ENCODE measurements at places on chromosomes 1 and 21.

GRCh38 chr1:32714277-32714676 lies 11.7 kb upstream of the SYNC start:
- DNase-seq = no peak

- no peak for DNase-seq
Observed at GRCh38 chr1:40395190-40396175, 22.0 kb downstream of the SMAP2 start.

GRCh38 chr1:92326681-92327080 lies 27.8 kb downstream of the RPAP2 start:
- DNase-seq = no peak

DNA sequence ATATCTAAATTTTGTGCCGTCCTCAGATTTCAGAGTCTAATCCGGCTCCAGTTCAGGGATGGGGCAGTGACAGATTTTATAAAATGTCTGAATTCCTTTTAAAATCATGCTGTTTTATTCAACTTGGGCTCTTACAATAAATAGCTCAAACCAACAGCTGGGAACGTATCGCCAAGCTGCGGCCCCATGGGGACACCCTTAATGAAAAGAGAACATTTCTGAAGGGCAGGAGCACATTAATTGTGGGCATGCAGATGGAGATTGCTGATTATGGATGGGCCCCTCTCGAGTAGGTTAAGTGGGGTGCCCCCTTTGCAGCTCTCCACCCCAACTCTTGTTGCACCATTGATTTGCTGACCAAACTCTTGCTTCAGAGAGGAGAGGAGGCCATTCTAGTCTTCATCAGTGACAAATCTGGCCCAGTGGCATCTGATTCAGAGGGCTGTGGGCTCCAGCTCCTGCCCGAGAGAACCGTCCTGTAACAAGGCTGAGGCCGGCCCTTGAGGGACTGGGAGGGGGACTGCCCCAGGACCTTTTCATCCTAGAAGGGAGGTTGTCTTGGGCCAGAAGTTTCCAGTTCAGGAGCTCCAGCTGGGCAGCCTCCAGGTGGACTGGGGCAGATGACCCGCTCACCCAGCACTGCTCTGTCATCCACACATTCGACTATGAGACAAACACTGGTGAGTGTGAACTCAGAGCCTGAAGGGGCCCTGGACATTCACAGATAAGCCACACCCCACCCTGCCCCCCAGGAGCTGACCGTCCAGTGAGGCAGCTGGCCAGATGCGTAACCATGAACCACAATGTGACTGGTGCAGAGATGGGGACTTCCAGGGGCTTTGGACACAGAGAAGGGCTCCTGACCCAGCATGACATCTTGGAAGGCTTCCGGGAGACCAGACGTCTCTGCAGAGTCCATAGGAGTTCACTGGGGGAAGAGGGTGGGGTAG lies 55.1 kb upstream of the TMEM51 start:
- DNase-seq = no peak

GRCh38 chr1:172658871-172659453 lies at the start of gene FASLG:
FASLG (plus strand) TSS chr1:172659103; CDS start chr1:172659202, 99 bp downstream.
- DNase-seq = peak; percentile 44

DNA sequence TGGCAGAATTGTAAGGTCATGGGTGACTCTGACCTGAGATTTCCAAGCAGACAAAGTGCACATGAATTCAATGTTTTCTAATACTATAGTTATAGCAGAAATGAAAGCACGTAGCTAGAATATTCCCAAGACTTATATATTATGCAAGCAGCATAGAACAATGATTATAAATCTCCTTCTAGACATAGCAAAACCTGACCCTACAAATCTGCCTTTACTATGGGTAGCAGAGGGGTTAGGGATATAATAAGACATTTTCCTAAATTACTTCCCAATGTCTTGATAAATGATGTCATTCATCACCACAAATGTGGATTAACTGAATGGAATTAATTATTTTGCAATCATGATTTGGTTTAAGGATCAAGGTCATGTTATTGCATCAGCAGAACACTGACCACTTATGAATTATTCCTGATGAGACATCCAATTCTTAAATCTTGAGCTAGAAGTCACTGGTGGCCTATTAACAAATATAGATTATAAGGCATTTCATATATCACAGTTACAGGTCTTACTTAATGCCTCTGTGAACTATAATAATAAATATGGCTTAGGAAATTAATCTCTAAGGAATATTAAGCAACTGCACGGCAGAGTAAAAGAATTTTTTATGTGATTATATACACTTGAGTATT lies 776.6 kb downstream of the AMY1C start:
- DNase-seq = no peak

- no peak for DNase-seq
Observed at GRCh38 chr1:30760596-30761324, 3.2 kb upstream of the LAPTM5 start.

GRCh38 chr1:186297439-186298045 lies 77.5 kb downstream of the TPR start:
- no peak for DNase-seq

GRCh38 chr1:159200769-159201168 lies 3.9 kb upstream of the ACKR1 start:
- DNase-seq = no peak

DNA sequence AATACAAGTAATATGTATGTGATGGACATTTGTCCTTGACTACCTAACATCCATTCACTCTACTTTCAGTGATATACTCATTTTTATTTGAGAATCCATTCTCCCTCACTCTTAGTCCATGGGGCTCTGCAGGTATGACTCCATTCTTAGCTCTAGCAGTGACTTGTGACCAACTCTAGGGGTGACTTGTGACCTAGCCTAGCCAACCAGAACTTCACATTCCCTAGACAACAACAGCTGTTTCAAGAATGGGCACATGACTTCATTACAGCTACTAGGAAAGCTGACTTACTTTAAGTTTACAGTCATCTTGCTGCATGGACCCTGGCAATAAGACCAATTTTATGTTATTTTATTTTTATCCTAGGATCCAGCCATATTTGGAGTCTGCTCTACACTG lies 23.6 kb upstream of the DDX59 start:
- DNase-seq = no peak

DNA sequence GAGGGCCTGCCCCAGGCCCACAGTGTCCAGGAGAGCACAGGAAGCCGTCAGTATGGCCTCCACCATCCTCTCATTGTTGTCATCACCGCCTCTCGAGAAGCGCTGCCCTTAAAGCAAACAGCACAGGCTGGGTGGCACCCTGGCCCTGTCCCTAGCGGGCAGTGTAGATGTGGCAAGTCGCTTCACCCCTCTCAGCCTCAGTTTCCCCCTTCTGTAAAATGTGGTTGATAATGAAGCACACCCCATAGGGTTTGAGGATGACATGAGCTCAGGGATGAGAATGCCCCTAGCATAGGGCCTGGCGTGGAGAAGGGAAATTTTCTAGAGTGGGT lies 13.4 kb downstream of the PLA2G2F start:
- DNase-seq = no peak

DNA sequence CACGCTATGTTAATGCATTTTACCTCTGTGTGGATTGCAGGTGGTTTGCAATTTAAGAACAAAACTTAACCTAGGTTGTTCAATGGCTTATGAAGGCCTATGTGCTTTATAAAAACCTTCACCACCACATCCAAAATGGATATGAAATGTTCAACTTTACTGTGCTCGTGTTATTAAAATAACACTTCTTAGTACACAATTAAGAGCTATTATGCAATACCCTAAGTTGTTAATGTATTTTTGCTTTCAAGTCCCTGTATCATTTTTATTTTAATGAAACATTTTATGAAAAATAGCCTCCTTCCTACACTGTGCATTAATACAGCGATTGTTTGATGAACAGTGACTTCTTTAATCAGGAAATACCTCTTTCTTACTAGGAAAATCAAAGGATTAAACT lies 12.0 kb downstream of the NCAM2 start:
- DNase-seq = no peak
